ENCODE measurements at places on chromosomes 2 and 18.

GRCh38 chr18:37544217-37544616 is 21.4 kb downstream of the CELF4 start:
- DNase-seq: no peak
- H3K36me3 ChIP-seq: no peaks in the 10 kb centered on the region
- peaks cover 55% of the 10 kb centered on the region for H3K27me3 ChIP-seq
- H3K4me1 ChIP-seq: no peaks in the 10 kb centered on the region

GRCh38 chr2:12083713-12084419 is 337.4 kb downstream of the LPIN1 start:
- H3K4me3 ChIP-seq: no peak overlapping the region
- no peaks in the 10 kb centered on the region for H3K36me3 ChIP-seq
- peaks cover 10% of the 10 kb centered on the region for H3K27me3 ChIP-seq
- DNase-seq: no peak
- no peak overlapping the region for H3K27ac ChIP-seq

DNA sequence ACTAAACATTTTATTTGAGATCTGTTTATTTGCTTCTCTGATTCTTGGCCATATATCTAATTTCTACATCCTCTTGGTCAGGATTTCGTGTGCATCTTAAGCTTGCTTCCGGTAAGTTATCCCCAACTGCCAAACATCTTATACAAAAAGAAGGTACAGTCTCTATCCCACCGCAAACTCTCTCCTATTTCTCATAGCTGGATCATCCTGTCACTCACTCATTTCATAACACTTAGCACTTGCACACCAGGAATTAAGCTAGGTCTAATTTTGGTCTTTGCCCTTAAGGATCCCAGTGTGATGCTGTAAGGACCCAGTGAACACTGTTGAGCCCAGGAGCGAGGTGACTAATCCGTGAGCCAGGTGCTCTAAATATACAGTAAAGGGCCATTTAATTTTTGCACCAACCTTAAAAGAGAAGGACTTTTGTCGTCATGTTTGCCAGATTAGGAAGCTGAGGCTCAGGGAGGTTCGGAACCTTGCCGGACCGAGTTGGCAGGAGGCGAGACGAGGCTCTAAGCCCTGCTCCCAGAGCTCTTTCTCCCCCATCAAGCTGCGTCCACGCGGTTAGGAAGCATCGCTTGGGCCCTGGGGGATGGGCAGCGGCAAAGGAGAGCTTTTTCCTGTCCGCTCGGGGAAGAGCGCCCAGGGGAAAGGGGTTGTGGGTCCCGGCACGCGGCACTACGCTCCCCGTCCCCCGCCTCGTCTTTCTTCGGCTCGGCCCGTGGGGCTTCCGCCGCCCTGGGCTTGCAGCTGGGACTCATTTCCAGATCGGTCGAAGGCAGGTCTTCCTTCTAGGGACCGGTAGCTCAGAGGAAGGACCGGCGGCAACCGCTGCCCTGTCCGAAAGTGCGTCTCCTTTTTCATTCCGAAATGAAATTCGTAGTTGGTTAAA is 4.1 kb upstream of the ITPRIPL1 start:
- peak overlapping the region; percentile 56 for H3K27ac ChIP-seq
- peak overlapping the region; percentile 75 for H3K4me3 ChIP-seq
- no peak for DNase-seq
- H3K36me3 ChIP-seq: no peaks in the 10 kb centered on the region
- peaks cover 65% of the 10 kb centered on the region for H3K27me3 ChIP-seq

- H3K4me1 ChIP-seq: peaks cover 2% of the 10 kb centered on the region
- H3K27ac ChIP-seq: no peak overlapping the region
- no peak for DNase-seq
These were observed 10.7 kb upstream of the CASP10 start for GRCh38 chr2:201172279-201172678.

DNA sequence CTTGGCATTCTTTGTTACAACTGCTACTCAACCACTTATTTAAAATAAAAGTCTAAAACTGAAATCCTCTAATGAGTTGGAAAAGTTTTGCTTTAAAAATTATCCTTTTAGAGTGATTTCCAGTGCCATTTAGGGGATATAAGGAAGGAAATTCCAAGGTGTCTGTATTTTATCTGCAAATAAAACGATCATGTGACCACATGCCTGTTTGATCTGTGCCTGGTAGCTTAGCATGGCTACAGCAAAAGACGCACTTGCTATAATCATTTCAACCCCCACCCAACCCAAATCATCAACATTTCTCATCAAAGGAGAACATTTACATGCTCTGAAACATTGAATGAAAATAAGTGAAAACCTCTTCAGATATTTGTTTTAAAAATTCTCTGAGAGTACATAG is 615.1 kb downstream of the IRS1 start:
- no peaks in the 10 kb centered on the region for H3K36me3 ChIP-seq
- no peaks in the 10 kb centered on the region for H3K27me3 ChIP-seq
- no peak overlapping the region for H3K4me3 ChIP-seq

GRCh38 chr2:68800027-68800401 is 65.4 kb downstream of the ARHGAP25 start:
- peaks cover 8% of the 10 kb centered on the region for H3K27me3 ChIP-seq
- H3K4me1 ChIP-seq: no peaks in the 10 kb centered on the region
- no peak overlapping the region for H3K27ac ChIP-seq
- H3K4me3 ChIP-seq: no peak overlapping the region
- no peak for DNase-seq

DNA sequence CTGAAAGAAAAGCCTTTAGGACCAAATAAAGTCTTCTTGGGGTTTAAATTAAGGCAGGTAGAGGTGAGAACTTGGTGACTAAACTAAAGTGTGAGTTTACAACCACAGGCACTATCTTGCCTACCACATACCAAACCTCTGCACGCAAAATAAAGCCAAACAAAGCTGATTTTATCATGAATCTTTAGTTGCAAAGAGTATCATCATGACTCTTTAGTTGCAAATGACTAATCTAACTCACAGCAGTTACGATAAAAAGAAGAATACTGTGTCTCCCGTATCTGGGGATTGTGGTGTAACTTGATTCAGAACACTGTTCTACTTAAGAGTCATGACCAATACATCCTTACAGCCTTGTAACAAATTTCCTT is 11.2 kb downstream of the CFAP210 start:
- H3K27me3 ChIP-seq: no peaks in the 10 kb centered on the region
- H3K27ac ChIP-seq: no peak overlapping the region
- H3K4me3 ChIP-seq: no peak overlapping the region

DNA sequence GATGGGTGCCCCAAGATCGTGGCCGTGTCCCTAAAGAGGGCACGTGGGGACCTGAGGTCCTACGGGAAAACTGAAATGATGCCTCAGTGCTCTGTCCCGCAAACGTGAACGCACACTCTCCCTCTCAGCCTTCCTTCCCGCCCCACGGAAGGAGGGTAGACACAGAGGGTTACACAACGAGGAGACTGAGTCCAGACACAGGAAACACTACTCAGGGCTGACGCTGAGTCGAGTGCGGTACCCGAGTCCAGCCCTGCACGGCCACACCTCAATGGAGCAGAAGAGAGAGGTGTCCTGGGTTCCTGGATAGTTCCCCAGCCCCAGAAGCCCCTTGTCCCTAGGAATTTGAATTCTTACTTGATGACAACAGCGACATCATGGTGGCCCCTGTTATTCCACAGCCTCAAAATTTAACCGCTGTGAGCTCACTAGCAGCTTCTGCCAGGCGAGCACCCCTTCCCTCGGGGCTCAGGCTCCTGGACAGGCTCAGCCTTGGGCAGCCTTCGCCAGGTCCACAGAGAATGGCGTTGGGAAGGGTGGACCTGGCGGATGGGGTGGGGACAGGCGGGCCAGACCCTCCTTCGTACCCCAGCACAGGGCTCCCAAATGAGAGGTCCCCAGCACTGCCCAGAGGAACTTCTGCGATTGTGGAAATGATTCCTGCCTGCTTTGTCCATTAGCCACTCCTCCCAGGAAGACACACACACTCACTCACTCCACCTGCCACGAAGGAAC is 980 bp upstream of the RNPEPL1 start:
- H3K27me3 ChIP-seq: no peaks in the 10 kb centered on the region
- no peak for DNase-seq
- H3K36me3 ChIP-seq: peaks cover 3% of the 10 kb centered on the region

DNA sequence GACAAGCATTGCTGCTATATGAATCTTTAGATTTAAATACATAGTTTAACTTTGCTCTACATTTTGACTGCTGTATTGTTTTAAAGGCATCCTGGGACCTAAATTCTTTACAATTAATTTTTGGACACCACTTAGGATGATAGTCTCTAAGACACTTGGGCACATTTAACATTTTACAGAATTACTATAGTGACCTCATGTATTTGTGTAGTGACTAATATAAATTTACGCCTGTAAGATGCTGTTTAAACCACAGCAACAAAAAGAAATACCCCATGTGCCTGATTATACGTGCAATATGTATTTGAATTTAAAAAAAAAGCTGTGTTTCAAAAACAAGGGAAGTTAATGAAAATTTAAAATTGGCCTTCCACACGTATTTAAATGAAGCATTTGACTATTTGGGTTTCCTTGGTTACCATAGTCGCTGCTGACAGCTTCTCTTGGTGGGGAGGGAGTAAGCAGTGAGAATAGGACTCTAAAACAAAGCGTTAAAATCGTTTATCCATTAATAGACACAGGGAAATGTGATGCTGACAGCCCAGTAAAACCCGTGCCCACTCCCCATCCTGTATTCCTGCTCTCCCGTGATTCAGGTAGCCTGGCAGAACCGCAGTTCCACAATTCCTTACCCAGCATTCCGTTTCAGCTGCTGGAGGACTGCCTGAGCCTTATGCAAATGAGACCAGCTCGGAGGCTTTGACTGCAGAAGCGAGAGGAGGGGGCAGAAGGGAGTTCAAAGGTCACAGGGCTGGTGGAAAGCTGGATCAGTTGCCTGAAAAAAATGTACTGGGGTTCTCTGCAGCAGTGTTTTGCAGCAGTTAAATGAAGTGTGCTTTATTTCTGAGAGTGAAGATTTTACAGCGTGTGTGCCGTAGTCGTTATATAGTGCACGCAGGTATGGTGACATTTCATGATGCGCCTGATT is 104.3 kb downstream of the CSRNP3 start:
- peak; percentile 53 for DNase-seq
- H3K27me3 ChIP-seq: no peaks in the 10 kb centered on the region
- H3K4me1 ChIP-seq: peaks cover 24% of the 10 kb centered on the region
- H3K27ac ChIP-seq: peak overlapping the region; percentile 11
- no peaks in the 10 kb centered on the region for H3K36me3 ChIP-seq

- peaks cover 58% of the 10 kb centered on the region for H3K27me3 ChIP-seq
- H3K4me1 ChIP-seq: no peaks in the 10 kb centered on the region
- H3K27ac ChIP-seq: no peak overlapping the region
- no peak overlapping the region for H3K4me3 ChIP-seq
- no peaks in the 10 kb centered on the region for H3K36me3 ChIP-seq
- DNase-seq: no peak
These were observed 152.0 kb downstream of the CYRIA start for GRCh38 chr2:16513626-16514025.

DNA sequence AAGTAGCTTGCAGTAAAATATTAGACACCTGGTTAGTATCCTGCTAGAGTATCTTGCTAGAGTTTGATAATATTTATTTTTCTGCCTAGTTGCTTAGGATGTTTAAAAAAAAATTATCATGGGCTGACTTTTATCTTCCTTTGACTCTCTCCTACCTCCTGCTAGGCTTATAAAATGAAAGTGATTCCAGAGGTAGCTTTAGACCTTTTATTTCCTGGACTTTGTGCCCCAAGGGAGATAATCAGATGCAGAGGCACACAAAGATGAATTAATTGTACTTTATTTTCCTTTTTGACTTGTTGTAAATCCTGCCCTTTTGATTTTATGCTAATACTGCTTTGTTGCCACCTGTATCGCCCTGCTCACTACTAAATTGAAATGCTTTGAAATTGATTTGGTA is 130.7 kb downstream of the WDSUB1 start:
- no peak overlapping the region for H3K4me3 ChIP-seq
- peak overlapping the region; percentile 43 for H3K27ac ChIP-seq
- no peak for DNase-seq
- H3K4me1 ChIP-seq: peaks cover 36% of the 10 kb centered on the region

- peaks cover 17% of the 10 kb centered on the region for H3K4me1 ChIP-seq
- H3K36me3 ChIP-seq: peaks cover 43% of the 10 kb centered on the region
- H3K4me3 ChIP-seq: no peak overlapping the region
- no peaks in the 10 kb centered on the region for H3K27me3 ChIP-seq
- no peak for DNase-seq
These were observed 144.3 kb downstream of the MAP4K4 start for GRCh38 chr2:101841679-101842327.

DNA sequence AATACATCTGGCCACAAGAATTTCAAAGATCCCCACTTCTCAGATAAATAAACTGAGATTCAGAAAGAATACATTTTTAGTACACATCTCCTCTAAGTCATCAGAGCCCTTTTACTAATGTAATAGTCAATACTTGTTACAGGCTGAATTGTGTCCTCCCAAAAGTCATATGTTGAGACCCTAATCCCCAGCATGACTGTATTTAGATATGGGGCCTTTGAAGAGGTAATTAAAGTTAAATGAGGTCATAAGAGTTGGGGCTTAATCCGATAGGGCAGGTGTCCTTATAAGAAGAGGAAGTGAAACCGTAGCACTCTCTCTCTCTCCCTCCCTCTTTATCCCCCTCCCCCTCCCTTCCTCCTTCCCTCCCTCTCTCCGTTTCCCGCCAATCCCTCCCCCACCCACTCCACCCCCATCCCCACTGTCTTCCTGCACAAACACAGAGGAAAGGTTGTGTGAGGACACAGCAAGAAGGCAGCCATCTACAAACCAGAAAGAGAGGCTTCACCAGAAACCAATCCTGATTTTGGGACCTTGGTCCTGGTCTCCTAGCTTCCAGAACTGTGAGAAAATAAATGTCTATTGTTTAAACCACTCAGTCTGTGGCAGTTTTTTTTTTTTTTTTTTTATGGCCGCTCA is 66.6 kb upstream of the ZNF397 start:
- no peaks in the 10 kb centered on the region for H3K27me3 ChIP-seq
- H3K27ac ChIP-seq: no peak overlapping the region
- peaks cover 2% of the 10 kb centered on the region for H3K36me3 ChIP-seq
- peaks cover 9% of the 10 kb centered on the region for H3K4me1 ChIP-seq
- no peak overlapping the region for H3K4me3 ChIP-seq

- H3K27me3 ChIP-seq: no peaks in the 10 kb centered on the region
- H3K27ac ChIP-seq: no peak overlapping the region
- H3K4me3 ChIP-seq: no peak overlapping the region
- H3K36me3 ChIP-seq: no peaks in the 10 kb centered on the region
- no peaks in the 10 kb centered on the region for H3K4me1 ChIP-seq
These were observed 200.4 kb downstream of the INO80D start for GRCh38 chr2:205885492-205886099.

DNA sequence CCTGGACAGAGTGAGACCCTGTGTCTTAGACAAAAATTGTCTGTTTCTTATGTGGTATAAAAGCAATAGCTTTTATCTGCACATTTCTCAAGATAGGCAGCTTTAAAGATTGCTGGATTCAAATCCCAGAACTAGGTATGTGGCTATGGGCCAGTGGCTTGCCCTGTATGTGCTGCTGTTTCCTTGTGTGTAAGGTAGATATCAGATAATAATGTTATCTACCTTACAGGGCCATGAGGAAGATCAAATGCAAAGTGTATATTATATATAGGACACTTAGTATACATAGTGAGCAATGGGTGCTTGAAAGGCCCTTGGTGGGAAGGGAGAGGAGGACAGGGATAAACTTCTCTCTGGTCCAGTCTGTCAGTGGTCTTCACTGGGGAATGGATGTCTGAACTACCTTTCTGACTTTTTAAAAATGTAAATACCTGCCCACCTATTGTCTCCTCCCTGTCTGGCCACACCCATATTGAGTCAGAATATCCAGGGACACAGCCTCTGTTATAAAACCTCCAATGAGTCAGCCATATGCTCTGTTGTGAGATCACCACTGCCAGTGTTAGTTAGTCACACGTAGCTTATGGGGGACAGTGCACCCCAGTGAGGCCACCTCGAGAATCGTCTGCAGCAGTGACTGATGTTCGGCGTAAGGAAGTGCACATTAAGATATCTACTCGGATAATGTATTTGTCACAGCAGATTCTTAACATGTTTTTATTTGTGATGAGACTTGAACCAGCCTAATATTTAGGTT is 383.4 kb downstream of the PTPRM start:
- H3K36me3 ChIP-seq: no peaks in the 10 kb centered on the region
- no peak for DNase-seq
- H3K4me3 ChIP-seq: no peak overlapping the region
- H3K27me3 ChIP-seq: no peaks in the 10 kb centered on the region
